Endodermal cell (in vitro differentiated cells): ENCODE measurements at places on chromosomes 5 and 9.

- no peak for DNase-seq
Observed at GRCh38 chr5:139712412-139712811, 64.3 kb downstream of the CXXC5 start.

DNA sequence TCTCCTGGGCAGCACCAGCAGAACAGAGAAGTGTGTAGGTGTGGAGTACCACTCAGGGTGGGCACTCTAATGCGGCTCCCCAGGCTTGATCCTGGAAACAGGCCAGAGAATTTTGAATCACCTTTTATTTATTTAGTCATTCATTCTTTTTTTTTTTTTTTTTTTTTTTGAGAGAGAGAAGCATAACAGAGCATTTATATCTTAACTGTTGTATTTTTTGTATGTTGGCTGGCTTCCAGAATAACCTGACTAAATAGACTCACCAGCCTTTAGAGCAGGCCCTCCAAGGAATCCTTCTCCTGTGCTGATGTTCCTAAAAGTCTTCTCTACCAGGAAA, 153.4 kb downstream of the PIK3R1 start:
- DNase-seq = no peak

DNA sequence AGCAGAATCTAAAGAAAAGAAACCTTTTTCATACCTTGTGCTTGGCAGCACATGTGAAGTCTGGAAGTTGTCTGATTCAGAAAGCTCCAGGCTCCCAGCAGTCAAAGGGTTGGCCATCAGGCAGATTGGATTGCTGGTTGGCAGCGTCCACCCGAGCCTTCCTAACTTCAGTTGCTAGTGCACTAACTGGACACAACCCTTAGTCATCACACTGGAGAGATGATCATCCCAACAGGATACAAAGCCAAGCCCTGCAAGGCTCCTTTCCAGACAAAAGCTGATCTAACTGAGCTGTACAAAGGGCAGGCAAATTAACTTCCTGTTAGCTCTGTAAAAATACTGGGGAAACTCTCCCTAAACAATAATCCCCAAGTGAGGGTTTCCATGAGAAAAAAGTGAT, 185.6 kb downstream of the SNX18 start:
- no peak for DNase-seq

- DNase-seq = peak; percentile 62
Observed at GRCh38 chr5:13976867-13977830, 32.7 kb upstream of the DNAH5 start.

DNA sequence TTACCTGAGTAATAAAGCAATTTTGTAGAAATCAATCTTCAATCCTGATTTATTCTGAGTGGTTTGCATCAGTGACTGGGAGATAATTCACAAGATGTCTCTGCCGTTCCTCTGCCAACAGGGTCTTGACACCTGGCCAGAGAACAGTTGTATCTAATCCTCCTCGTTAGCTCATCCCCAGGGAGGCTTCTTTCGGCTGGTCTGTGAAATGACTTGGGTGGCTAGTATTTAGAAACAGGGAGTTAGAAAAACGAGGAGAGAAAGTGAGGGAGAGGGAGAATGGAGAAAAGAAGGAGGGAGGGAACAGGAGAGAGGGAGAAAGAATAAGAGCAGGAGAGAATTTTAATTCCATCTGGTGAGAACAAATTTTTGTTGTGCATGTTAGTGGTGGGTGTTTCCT, 600.2 kb upstream of the TLE4 start:
- peak; percentile 55 for DNase-seq

- no peak for DNase-seq
Observed at GRCh38 chr9:99371376-99371775, 149.3 kb downstream of the SEC61B start.

GRCh38 chr9:33135470-33135958, 31.6 kb downstream of the B4GALT1 start:
- no peak for DNase-seq

GRCh38 chr5:109374625-109375024, 35.1 kb downstream of the PJA2 start:
- no peak for DNase-seq

- DNase-seq = no peak
Observed at GRCh38 chr5:9588254-9588653, 41.9 kb downstream of the TAS2R1 start.

- no peak for DNase-seq
Observed at GRCh38 chr5:51379331-51379700, 3.9 kb upstream of the ISL1 start.

DNA sequence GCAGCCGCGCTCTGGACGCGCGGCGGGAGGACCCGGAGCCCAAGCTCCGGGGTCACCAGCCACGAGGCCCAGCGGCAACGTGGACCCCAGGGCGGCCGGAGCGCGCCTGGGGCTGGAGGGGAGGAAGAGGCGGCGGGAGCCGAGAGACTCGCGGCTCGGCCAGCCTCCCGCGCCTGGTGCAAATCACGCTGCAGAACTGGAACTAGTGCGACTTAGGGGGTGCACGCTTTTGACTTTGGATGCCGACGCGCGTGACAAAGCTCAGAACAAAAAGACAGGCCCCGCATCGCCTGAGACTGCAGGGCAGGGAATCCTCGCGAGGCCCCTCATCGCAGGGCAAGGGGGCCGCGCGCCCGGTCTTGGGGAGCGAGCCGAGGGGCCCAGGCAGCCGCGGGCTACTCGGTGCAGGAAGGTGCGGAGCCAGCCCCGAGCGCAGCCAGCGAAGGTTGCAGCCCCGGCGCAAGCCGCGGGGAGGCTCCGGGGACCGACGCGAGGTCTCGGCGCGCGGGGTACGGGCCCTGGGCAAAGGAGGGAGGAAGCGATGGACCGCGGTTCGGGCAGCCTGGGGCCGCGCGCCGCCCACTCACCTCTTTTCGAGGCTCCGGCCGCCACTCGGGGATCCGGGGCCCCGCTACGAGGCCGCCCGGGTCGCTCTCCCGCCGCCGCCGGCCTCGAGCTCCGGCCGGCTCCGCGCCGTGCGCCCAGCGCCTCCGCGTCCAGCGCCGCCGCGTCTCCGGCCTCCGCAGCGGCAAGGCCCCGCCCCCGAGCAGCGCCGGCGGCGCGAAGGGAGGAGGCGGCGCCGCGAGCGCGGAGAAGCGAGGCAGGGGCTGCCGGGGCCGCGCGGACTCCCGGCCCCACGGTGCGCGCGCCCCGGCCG, at the start of gene GOLM1:
GOLM1 (minus strand) TSS at position 735 of the 877 bp plus-strand sequence. CDS start 20,238 bp downstream, outside the sequence.
- DNase-seq = peak; percentile 84

- DNase-seq = no peak
Observed at GRCh38 chr5:14142202-14142826, 828 bp upstream of the TRIO start.

DNA sequence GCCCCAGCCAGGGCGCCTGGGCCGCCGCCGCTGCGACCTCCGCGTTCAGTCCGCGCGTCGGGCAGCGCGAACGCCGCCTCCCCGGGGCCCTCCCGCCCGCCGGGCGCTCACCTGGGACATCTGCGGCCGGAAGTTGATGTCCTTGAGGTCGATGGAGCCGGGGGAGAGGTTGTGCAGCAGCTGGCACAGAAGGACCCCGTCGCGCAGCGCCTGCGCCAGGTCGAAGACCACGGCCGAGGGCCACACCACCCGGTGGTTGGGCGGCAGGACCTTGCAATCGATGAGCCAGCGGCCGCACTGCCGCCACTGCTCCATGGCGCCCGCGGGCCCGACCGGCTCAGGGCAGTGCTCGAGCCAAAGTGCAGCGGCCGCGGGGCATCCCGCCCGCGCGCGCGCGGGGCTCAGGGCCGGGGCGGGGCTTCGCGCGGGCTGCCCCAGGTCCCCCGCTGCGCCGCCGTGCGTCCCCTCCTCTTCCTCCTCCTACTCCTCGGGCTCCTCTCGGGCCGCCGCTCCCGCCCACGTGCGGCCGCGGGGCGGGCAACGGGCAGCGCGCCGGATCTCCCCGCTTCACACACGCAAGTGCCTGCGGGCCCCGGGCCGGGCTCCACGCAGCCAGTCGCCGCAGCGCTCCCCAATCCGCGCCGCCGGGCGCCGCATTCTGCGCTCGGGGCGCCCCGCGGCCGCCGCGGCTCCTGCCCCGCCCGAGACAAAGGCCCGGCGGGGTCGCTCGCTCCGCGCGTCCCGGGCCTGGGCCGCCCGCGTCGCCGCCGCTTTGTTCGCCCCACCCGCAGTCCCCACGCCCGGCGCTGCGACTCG, at the start of gene VAV2:
VAV2 (minus strand) TSS at position 361 of the 816 bp plus-strand sequence; CDS start at position 315, 46 bp downstream.
- peak; percentile 83 for DNase-seq

DNA sequence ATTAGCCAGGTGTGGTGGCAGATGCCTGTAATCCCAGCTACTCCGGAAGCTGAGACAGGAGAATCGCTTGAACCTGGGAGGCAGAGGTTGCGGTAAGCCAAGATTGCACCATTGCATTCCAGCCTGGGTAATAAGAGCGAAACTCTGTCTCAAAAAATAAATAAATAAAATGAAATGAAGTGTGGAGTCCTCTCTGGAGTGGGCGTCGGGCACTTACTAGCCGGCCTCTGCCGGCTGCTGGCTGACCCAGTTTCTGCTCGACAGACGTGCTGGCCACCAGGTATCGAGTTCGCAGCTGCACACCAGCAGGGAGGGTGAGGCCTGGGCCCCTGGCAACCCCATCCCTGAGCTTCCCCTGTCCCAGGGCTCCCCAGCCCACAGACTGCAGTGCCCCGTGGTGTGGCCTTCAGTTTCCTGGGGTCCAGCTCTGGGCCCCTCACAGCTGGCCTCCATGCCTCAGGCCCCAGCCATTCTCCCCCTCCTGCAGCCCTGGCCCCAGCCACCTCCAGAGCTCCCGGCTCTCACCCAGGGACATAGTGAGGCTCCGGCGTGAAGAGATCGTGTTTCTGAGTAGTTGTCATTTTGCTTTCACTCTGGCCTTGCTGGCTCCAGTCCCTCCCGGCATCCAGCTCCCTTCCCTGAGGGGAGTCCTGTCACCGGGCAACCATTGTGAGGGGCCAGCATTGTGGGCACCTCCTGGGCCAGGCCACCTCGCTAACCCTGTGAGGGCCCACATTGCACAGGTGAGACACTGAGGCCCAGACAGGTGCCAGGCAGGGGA, 3.8 kb upstream of the STPG3 start:
- DNase-seq = no peak
